ENCODE measurements at places on chromosomes 6 and 20. TPM values are rescaled to one million over a fixed set of nuclear protein-coding genes. Genes with fewer than 3 reads are reported as not detected.

The CFAP61 gene
- total RNA-seq = not detected

The NRSN1 gene
- 0.14 TPM for total RNA-seq

The TNFAIP3 gene
- 22.6 TPM for total RNA-seq

The ISM1 gene
- not detected for total RNA-seq

The ZBTB22 gene
- total RNA-seq = 22.6 TPM
